ENCODE measurements at places on chromosomes 6 and 20.

DNA sequence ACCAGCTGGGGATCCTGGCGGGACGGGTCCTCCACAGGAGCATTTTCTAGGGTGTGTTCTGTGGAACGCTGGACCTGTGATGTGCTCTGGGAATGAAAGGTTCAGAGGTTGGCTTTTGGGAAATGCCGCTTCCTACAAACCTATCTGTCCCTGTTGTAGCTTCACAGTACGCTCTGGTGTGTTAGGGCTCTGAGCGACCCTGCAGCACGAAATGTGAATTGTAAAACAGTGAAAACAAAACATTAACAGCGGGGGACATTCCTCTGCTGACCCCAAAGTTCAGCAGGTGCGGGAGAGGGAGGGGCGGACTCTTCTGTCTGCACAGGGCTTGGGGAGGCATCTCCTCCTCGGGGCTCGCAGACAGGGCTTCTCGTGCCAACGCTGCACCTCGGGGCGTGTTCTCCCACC, 155.9 kb downstream of the NRN1 start:
- DNase-seq, result no peak

DNA sequence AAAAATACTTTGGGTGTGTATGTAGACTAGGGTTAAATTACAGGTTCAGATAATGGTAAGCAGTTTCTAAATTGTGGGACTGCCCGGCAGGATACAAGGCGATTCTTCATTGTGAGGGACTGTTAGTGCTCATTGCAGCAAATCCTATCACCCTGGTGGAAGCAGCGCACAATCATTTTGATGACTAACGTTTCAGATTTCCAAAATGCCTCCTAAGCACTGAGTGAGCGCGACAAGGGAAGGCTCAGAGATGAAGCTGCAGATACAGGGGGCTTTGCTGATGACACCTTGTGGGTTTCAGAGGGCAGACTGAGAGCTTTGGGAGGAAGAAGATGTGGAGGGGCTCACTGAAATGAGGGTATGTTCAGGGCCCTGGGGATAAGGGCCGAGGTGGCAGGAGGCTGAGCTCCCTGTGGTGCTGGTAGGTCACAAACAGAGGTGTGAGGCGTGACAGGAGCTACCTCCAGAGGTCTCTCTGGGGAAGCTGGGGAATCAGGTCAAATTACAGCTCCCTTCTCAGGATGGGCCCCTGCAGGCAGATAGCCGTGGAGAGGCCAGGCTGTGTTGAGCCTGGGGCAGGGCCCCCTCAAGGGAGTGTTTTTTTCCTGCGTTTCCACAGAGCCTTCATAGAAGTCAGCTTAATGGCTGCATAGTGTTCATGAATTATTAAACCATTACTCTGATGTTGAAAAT, 84.5 kb upstream of the FYN start:
- DNase-seq, result no peak

GRCh38 chr6:93373445-93373844, 45.9 kb downstream of the EPHA7 start:
- DNase-seq, result no peak

DNA sequence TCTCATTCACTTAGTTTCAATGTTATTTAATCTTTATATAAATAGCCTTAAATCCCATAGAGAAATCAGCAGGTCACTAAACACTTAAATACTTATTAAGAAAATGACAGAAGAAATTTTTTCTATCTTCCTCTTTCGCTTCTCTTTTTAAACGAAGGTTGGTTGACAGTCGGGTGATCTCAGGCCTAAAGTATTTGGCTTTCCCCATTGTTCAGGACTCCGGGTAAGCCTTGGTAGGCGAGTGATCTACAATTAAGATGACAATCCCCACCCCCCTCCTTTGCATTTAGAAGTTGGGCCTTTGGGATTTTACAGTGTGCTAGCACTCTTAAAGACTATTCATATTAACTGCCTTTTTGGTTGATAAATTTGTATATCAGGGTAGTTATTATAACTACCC, 19.7 kb upstream of the UTRN start:
- DNase-seq, result no peak

- DNase-seq, result no peak
Measured at GRCh38 chr6:85015396-85015990, 251.1 kb upstream of the TBX18 start.

All from posterior cingulate gyrus (tissue), 11 donors.